Left lung (tissue), 14 donors: ENCODE measurements at places on chromosomes 12 and 14.

GRCh38 chr14:69525896-69526295 is 41.4 kb downstream of the PLEKHD1 start:
- H3K4me3 ChIP-seq, result no peak overlapping the region
- H3K27ac ChIP-seq, result no peak overlapping the region
- H3K27me3 ChIP-seq, result peaks cover 13% of the 10 kb centered on the region
- H3K4me1 ChIP-seq, result no peaks in the 10 kb centered on the region

- no peak overlapping the region for H3K4me3 ChIP-seq
These were observed 319.7 kb downstream of the MED13L start for GRCh38 chr12:115957686-115958290.

- no peaks in the 10 kb centered on the region for H3K27me3 ChIP-seq
- no peak overlapping the region for H3K27ac ChIP-seq
- no peaks in the 10 kb centered on the region for H3K4me1 ChIP-seq
- H3K36me3 ChIP-seq, result no peaks in the 10 kb centered on the region
These were observed 103.3 kb upstream of the BTG1 start for GRCh38 chr12:92248977-92249376.

GRCh38 chr14:55117803-55118441 is 11.1 kb upstream of the LGALS3 start:
- H3K4me3 ChIP-seq, result no peak overlapping the region
- H3K4me1 ChIP-seq, result peaks cover 17% of the 10 kb centered on the region
- peak overlapping the region; percentile 87 for H3K27ac ChIP-seq
